ENCODE measurements at places on chromosomes 1 and 21. TPM values are rescaled to one million over a fixed set of nuclear protein-coding genes. Genes with fewer than 3 reads are reported as not detected.

The TOMM20 gene
- total RNA-seq: 161 TPM

The UFC1 gene
- total RNA-seq: 128 TPM

The OR2T29 gene
- total RNA-seq: not detected

The LCE3D gene
- not detected for total RNA-seq

The FMO2 gene
- total RNA-seq: not detected

The DYNLT5 gene
- total RNA-seq: not detected

The SYNJ1 gene
- 6.8 TPM for total RNA-seq

The TMEM61 gene
- not detected for total RNA-seq

The DCAF8 gene
- total RNA-seq: 90.0 TPM

The NBPF6 gene
- total RNA-seq: not detected

The KCNJ10 gene
- not detected for total RNA-seq

The FNDC5 gene
- total RNA-seq: 0.41 TPM

The OR2T2 gene
- total RNA-seq: not detected

The ARHGEF10L gene
- 11.0 TPM for total RNA-seq

The ATP6V1G3 gene
- total RNA-seq: 12.7 TPM

The SPRR3 gene
- total RNA-seq: not detected

The VHLL gene
- total RNA-seq: not detected

The CFHR2 gene
- total RNA-seq: not detected

The RNF11 gene
- total RNA-seq: 110 TPM

The CAPN9 gene
- not detected for total RNA-seq

The CACNA1S gene
- total RNA-seq: not detected

The FCRL5 gene
- not detected for total RNA-seq

DNA sequence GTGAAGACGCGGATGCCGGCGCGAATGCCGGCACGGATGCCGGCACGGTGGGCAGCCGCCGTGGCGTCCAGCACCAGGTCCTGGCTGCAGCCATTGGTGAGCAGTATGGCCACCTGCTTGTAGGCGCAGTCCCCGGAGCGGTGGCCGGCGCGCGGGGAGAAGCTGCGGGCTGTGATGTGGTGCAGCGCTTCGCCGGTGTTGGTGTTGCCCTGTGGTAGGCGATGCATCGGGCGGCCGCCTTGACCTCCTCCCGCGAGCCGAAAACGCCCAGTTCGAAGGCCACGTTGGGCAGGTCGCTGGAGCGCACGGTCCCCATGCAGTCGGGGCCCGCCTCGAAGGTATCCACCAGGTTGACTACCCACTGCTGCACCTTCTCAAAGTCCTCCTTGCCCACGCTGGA is 120.2 kb downstream of the NR5A2 start:
- no peak for DNase-seq

DNA sequence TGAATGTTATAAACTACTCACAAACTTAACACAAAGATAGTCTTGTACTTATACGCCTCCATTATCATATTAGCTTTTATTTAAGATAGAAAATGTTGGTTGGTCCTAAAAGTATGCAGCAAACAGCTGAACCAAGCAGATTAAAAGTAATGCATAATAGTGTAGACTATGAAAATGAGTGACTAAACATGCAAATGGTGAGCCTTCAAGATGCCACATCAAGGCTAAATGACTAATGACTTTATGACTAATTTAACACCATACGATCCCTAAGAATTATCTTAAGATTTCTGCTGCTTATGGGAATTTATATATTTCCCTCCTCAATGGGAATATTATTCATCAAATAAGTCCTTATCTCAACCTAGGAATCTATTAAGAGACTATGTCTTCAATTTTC is 4.6 kb downstream of the GPATCH2 start:
- no peak for DNase-seq

DNA sequence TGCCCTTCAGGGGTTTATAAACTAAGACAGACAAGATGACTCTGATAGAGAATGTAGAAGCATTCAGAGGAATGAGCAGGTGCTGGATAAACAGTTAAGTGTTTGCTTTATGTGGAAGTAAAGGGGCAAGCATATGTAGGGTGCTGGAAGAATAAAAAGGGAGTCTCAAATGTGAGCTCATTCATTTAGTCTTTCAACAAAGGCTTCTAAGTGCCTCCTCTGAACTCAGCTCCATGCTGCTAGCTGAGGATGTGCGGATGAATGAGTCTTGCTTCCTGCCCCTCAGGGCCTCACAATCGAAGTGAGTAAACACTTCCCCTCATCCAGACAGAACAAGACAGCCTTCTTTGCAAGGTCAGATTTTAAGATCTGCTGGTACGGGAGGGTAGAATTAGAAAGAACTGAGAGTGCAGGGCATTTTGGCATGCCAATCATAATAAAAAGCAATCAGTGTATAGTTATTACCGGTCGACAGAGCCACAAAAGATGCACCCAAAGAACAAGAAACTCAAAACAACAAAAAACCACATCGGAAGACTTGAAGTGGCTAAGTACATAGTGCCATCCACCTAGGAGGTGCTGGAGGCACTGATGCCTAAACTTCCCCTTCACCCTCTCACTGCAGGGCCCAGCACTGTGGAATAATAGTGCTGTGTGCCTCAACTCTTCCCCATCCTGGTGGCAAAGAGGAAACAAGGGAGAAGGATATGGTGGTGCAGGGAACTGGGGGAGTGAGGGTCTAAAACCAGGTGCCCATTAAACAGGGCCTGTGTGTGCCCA is 69.8 kb downstream of the TNR start:
- DNase-seq: no peak

DNA sequence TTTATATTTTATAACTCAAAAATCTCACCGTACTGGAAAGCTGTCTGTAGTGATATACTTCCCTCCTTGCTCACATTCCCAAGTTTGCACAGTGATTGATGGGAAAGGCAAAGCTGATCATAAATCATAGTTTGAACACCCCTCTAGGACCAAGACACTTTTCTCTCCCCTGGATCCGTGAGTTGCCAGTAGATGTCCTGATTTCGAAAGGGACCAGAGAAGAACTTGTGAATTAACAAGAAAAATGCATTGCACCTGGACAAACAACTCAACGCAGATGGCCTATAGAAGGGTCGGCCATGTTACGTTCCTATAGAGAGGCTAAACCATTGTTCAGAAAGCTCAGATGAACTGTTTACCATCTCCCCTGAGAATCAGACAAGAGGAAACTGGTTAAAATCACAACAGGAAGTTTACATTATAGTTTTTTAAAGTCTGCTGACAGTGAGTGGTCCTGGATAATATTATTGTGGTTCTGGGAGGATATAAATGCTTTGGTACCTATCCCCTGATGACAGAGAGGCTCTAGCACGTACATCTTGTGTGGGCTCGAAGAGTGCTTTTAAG is 124.0 kb upstream of the SLC45A1 start:
- DNase-seq: no peak

- no peak for DNase-seq
Observed at GRCh38 chr1:173868266-173869020, at the start of gene ZBTB37. TSS of gene ZBTB37 (plus strand) at chr1:173868380. CDS start at chr1:173870226, 1,846 bp downstream.

DNA sequence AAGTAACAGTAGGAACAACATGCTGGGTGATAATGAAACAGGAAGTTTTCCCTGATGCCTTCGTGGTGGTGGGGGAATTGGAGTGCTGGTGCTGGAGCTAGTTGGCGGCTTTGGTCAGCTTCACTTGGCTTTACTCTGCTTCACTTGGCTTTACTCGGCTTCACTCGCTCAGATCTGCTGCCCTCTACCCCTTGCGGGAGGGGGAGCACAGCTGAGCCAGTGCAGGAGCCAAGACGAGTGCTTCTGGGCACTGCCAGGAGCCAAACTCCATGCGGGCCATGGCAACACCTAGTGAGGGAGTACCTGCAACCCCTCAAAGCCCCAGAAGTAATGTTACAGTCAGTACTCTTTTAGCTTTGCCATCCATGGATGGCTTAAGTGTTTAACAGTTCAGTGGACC is 10.6 kb upstream of the PRKACB start:
- DNase-seq: no peak

GRCh38 chr1:151892190-151892589 is 17.1 kb downstream of the THEM4 start:
- no peak for DNase-seq

- peak; percentile 64 for DNase-seq
Observed at GRCh38 chr1:201709564-201710295, 119.2 kb upstream of the IPO9 start.

GRCh38 chr1:201461645-201462441 is 7.1 kb downstream of the PHLDA3 start:
- DNase-seq: peak; percentile 98

- DNase-seq: peak; percentile 96
Observed at GRCh38 chr1:165481820-165482532, 37.0 kb upstream of the RXRG start.

GRCh38 chr1:76867342-76868130 is at the start of gene ST6GALNAC5:
TSS of gene ST6GALNAC5 (plus strand) at chr1:76867480.
- no peak for DNase-seq

DNA sequence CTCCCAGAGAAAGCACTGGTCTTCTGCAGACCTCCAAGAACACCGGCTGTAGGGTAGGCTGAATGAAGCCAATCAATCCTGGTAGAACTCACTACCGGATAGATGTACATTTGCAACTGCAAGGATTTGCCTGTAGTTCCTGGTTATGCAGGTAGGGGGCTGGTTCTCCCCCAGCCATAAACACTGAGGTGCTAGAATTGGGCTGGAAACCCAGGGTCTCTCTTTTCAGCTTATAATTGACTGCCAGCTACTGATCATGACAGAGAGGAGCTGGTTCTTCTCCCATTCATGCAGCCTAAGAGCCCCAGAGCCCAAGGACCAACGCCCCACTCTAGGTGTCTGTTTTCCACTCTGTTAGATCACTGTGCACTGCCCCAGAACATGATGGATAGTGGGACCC is 21.5 kb upstream of the MTARC2 start:
- no peak for DNase-seq

- peak; percentile 92 for DNase-seq
Observed at GRCh38 chr1:182616130-182617013, 12.2 kb upstream of the RGS16 start.

DNA sequence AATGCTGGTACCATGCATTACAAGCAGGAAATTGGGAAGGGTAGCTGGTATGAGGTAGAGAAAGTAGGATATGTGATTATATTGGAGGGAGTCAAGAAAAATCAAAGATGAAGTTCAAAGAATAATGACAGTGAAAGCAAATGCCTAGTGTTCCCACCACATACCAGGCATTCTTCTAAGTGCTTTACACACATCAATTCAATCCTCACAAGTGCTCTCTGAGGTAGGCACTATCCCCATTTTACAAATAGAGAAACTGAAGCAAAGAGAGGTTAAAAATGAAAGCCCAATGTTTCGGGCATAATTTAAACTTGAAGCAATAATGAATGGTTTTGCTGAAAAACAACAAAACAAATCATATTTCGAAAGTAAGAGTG is 40.1 kb upstream of the MCOLN3 start:
- no peak for DNase-seq

- DNase-seq: no peak
Observed at GRCh38 chr1:61583703-61584102, 141.2 kb downstream of the TM2D1 start.

GRCh38 chr1:10252508-10252907 is 42.1 kb downstream of the KIF1B start:
- DNase-seq: peak; percentile 38

GRCh38 chr1:231734417-231734816 is 107.8 kb downstream of the DISC1 start:
- DNase-seq: no peak

- DNase-seq: no peak
Observed at GRCh38 chr1:98305362-98305761, 356.2 kb upstream of the SNX7 start.

GRCh38 chr1:166036092-166036491 is 130.7 kb downstream of the FAM78B start:
- no peak for DNase-seq

DNA sequence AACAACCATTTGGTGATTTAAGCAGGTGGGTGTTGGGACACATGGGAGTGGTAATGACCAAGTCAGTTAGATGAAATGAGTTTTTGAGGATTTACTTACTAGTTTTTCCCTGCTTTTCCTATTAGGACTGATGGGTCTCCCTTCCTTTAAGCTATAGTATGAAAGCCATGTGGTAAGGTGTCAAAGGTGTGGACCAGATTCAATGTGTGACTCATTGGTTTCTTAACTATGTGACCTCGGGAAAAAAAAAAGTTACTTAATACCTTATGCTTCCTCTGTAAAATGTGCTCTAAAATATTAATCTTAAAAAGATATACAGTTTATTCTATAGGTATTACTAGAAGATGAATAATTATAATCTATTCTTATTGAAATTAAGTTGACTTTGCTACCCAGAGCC is 93.7 kb downstream of the DUSP10 start:
- DNase-seq: no peak

DNA sequence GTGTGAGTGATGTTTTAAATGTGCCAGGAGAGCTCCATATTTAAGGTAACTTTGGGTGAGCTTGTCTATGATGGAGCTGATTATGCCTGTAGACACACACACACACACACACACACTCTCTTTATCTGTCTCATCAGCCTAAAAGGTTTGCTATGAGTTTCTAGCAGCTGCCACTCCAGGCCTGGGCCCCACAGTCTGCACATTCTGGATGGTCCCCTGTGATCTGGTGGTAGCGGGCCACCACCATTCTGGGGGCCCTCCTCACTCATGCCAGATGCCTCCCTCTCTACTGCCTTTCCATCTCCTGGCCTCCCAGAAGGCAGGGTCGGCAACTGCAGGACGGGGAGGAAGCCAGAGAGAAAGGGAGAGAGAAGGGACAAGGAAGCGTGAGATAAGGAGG is 129.2 kb upstream of the TNR start:
- no peak for DNase-seq

DNA sequence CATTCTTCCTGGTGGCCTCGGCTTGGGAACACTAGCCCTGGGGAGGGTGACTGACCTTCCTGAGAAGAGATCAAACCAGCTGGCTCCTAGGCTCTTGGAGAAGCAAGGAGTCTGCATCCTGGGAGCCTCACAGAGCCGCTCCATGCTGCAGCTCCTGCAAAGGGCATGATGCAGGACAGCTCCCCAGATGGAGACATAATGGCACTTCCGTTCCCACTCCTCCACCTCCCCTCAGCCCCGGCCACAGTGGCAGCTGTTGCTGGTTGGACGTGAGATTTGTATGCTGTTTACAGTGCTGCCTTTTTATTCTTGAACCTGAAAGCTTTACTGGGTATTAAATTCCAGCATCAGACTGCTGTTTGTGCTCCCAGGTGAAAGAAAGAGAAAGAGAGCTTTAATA is 83.7 kb upstream of the CTTNBP2NL start:
- DNase-seq: no peak

- no peak for DNase-seq
Observed at GRCh38 chr1:68281946-68282615, 49.8 kb upstream of the WLS start.

DNA sequence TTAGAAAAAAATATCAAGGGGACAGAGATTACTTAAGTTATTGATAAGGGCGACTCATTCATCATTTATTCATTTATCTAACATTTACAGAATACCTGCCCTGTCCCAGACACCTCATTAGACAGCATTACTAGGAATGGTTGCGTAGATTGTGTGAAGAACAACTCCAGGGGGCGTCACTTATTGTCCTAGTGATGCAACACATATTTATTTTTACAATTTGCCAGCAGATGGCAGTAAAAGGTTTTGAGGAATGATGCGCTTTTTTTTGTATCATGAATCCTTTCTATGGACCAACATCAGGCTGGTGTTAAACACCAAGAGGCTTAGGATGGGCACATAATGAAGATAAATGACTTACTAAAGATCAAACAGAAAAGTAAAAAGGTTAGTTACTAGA is 5.5 kb downstream of the NCAM2 start:
- DNase-seq: peak; percentile 26

Measured in A172 (cell line).